ENCODE measurements at places on chromosomes 1 and 21. TPM values are rescaled to one million over a fixed set of nuclear protein-coding genes. Genes with fewer than 3 reads are reported as not detected.
A peak's percentile ranks its signal among the peaks of the same experiment; 100 is the strongest.

KRTAP20-4 gene
- total RNA-seq: not detected

- peak; percentile 36 for DNase-seq
Measured at GRCh38 chr1:115251856-115252255, 86.2 kb downstream of the NGF start.

- no peak for DNase-seq
Measured at GRCh38 chr1:167412072-167412471, 106.3 kb downstream of the CD247 start.

DNA sequence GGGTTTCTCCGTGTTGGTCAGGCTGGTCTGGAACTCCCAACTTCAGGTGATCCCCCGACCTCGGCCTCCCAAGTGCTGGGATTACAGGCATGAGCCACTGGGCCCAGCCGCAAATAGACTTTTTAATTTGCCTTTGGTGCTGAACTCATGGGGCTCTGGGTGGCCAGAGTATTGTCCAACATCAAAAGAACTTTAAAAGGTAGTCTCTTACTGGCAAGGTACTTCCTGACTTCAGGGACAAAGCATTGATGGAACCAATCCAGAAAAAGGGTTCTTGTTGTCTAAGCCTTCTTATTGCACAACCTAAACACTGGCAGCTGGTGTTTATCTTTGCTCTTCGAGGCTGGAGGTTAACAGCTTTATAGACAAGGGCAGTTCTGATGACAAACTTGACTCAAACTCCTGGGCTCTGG, 3.8 kb upstream of the KTI12 start:
- peak; percentile 72 for DNase-seq

GRCh38 chr1:110680036-110680735, 5.4 kb upstream of the KCNA3 start:
- DNase-seq: no peak

DNA sequence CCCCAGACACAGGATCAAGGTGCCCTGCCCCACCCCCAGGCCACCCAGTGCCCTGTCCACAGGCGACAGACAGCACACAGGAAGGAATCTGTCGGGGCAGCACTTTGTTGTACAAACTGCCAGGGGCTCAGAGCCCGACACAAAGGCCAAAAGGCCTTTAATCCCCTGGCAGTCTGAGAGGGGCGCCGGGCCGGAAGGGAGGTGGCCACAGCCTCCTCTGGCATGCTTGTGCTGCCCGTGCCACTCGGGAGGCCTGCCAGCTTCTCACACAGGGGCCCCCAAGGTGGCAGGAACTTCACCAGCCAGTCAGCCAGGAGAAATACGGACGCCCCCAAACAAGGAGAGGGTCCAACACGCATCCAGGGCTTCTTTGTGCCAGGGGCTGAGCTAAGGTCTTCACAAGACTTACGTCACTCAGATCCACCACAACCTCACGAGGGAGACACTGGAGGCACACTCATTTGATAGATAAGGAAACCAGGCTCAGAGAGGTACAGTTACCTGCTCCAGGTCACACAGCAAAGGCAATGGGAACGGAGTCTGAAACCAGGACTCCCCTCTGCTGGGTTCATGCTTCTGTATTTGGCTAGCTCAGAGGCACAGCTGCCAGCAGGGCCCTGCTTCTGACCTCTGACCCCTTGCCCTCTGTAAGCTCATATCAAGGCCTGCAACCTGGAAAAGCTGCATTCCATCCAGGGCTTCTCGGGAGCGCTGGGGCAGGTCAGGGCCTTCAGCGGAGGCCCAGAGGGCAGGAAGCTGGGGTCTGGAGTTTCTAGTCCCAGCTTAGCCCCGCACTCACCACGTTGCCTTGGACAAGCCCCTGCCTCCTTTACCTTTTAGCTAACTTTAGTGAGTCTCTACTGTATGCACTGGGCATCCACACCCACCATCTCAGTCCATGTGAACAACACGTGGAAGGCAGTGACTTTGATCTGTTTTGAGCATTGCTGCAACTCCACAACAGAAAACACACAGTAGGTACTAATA, 34.8 kb downstream of the HSPG2 start:
- no peak for DNase-seq
